ENCODE measurements at places on chromosomes 4 and X.

DNA sequence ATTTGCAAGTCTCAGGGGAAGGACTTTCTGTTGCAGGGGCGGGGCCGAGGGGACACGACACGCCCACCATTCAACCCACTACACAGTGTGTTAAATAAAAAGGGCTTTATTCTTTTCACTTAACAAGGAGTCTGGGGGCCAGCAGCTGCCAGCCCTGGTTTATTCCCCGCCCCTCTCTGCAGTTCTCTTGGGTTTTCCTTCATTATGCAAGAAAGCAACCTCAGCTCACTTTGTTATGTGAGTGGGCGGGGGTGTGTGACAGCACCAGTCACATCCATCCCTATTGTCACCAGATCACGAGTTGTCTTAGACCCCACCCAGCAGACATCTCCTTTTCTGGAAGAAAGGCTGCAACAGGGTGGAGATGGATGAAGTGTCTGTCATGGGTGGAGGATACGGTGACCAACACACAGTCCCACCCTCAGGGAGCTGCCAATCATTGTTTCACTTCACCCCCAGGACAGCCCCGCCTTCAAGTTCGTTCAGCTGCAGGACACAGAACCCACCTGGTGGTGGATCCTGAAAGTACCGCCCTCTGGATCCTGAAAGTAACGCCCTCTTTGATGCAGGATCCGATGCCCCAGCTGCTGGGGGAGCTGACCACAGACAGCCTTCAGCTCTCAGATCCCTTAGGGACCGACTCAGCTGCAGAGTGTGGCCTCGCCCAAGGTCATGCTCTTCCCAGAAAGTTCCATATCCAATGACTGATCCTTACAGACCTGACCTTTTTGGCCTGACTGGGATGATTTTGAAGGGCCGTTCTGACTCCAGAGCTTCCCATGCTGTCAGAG lies 79.6 kb downstream of the SMIM20 start:
- no peak for DNase-seq

GRCh38 chr4:54539500-54540029 lies 118.2 kb upstream of the KIT start:
- DNase-seq: no peak

DNA sequence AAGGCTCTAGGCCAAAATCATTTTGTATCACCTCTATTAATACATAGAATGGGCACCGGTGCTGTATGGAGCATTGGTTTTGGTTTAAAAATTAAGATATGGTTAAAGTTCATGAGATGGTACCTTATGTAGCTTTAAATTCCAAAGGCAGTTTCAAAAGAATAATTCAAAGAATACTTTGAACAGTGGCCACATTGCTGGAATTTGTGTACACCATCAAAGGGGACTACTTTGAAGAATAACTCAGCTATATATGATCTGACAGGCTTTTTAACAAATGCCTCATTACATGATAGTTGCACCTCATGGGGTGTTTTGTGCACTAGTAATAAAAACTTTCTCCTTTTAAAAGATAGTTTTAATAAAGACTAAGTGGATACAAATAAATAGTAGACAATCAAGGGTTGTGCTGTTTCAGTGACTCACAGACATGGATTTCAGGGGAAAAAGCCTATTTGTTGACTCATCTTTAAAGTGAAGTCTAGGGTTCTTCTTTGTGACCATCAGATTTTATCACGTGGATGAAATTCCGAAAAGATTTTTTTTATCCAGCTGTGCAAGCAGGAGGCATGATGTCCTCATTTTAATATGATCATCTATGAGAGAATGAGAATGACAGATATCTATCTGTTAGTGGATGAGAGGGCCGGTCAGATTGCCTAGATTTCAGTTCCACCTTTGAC lies 12.8 kb downstream of the MTM1 start:
- DNase-seq: no peak

GRCh38 chrX:66051980-66052379 lies 12.1 kb upstream of the VSIG4 start:
- DNase-seq: no peak

GRCh38 chr4:185504098-185505047 lies 30.9 kb downstream of the PDLIM3 start:
- DNase-seq: no peak

DNA sequence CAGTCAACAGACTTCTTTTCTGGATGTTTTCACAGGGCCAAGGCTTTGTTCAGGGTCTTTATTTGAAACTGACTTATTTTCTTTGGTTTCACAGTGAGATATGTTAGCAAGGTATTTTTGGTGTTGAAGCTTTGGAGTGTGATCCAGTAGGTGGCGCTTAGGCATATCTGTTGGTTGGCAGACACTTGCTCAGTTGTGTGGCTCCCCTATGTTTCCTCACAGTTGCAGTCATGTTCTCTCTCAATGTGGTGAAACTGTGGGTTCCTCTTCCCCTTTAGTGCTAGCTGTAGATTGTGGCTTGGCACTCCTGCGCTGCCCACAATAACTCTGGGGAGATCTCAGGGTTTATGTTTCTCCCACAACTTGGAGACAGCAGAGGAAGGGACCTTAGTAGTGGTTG lies 460.8 kb downstream of the SLITRK2 start:
- DNase-seq: peak; percentile 2

DNA sequence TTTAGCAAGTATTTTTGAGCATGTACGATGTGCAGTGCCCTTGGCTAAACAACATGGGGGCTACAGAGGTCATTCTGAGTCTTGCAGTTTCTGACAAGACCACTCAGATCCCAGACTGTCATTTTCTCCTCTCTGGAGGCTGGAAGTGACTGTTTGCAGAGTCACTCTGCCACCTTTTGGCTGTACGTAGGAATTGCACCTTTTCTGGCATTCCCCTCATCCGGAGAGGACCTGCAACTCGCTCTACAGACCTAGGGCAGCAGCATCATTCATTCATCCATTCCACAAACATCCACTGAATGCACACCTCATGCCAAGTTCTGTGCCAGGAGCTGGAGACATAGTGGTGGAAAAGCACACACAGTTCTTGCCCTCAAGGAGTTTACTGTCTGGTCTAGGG lies 160.4 kb upstream of the GPR101 start:
- no peak for DNase-seq

- no peak for DNase-seq
Measured at GRCh38 chr4:182819751-182820150, 97.4 kb downstream of the DCTD start.

- no peak for DNase-seq
Measured at GRCh38 chrX:1899841-1900240, 285.0 kb downstream of the ASMT start.

DNA sequence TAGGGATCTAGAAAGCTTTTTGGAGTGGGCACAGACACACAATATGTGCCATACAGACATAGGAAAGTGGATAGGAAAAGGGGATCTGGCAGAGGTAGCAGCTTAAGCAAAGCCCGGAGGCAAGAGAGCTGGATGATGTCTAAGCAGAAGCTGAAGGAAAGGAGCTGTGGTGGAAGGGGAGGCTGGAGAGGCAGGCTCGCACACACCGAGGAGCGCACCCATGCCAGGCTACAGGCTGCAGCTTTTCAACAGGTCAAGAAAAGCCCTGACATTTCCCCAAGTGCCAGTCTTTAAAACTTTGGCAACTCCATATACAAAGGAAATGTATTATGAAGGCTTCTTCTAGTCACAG lies 67.4 kb downstream of the SOWAHB start:
- no peak for DNase-seq

DNA sequence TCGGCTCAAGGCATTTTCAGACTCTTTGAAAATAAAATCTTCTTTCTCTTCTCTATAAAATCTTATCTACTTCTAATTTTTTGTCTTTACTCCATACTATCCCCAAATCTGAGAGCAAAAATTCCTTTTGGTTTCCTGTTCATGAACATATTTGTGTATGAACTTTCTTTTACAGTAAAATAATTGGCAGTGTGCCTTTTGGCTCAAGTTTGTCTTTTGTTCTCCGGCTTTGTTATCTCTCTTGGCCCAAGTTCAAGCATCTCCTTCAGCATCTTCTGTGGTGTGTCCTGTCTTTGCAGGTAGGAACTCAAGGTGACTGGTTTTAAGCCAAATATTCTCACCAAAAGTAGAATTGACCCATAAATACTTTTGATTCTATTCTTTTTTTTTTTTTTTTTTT lies 276.6 kb upstream of the FAT1 start:
- DNase-seq: no peak

All from stimulated activated CD4-positive, alpha-beta T cell treated with anti-CD3 and anti-CD28 coated beads, TNF-alpha, amount 100 ng/mL, for 48 hours (primary cell).